ENCODE measurements at places on chromosomes 1 and 21.

GRCh38 chr21:17911628-17912027, 92.5 kb upstream of the C21orf91 start:
- DNase-seq, result no peak

- DNase-seq, result no peak
These were observed 21.6 kb upstream of the GPR137B start for GRCh38 chr1:236120721-236121153.

DNA sequence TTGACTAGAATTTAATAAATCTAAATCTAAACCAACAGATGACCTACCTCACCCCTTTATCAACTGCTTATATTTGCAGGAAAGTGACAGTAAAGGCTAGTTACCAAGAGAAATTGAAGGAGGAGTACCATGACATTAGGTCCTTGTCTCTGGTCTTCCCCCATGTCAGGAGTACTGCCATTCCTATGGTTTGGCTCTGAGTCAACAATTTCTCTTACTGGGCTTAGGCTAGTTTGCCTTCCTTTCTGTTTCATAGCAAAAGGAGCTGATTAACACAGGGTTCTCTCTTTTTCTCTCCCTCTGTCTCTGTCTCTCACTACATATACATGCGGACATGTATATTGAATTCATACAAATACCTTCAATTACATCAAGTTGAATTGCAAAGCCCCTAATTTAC, 579.9 kb downstream of the DPYD start:
- DNase-seq, result no peak

DNA sequence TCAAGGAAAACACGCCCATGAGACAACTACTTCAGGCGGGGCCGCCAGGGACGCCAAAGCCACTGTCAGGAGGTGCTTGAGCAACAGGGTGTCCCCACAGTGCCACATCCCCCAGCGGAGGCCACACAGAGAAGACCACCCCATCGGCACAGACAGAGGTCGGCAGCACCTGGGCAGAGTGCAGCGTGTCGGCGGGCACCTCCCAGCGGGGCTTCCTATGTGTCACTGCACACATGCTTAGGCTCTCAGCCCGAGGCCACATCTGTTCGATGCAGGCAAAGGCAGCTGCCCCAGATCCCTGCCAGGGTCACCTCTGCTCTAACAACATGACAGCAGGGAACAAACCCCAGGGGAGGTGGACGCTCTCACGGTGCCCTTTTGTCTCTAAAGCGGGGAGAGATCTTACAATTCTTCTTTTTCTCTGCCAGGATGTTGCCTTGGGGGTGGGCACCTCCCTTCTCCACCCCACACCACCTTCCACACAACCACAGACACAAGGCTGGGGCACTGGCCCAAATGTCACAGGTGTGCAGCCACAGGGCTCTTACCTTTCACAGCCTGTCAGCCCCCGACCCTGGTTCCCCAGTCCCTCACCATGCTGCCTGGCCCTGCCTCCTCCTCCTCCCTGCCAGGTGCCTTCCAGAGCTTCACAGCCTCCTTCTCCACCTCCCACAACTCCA, 4.2 kb downstream of the KRTAP10-8 start:
- DNase-seq, result no peak

- DNase-seq, result no peak
These were observed 1.2 kb downstream of the ETS2 start for GRCh38 chr21:38806942-38807284.

Data from cerebellar nuclear complex (tissue), 1 donor.